ENCODE measurements at places on chromosomes 3 and 15. TPM values are rescaled to one million over a fixed set of nuclear protein-coding genes. Genes with fewer than 3 reads are reported as not detected.

The ECE2 gene
- polyA plus RNA-seq: not detected

The RHO gene
- 0.09 TPM for polyA plus RNA-seq

The TCF12 gene
- polyA plus RNA-seq: 161 TPM

The TMC3 gene
- not detected for polyA plus RNA-seq

The DPPA2 gene
- polyA plus RNA-seq: not detected

The C2CD4A gene
- 0.06 TPM for polyA plus RNA-seq

The KNG1 gene
- 0.53 TPM for polyA plus RNA-seq

The ZBTB47 gene
- polyA plus RNA-seq: 32.1 TPM

The PLSCR5 gene
- polyA plus RNA-seq: not detected

The ZNF860 gene
- not detected for polyA plus RNA-seq

The MESP2 gene
- not detected for polyA plus RNA-seq

The CPN2 gene
- polyA plus RNA-seq: 0.32 TPM

The SLCO2A1 gene
- polyA plus RNA-seq: 1.5 TPM

The MAGI1 gene
- polyA plus RNA-seq: 14.0 TPM

The GPR62 gene
- polyA plus RNA-seq: 0.33 TPM

GRCh38 chr3:40961104-40961857 lies 238.0 kb upstream of the CTNNB1 start:
- DNase-seq: no peak

- no peak for DNase-seq
Measured at GRCh38 chr3:40397129-40397528, 10.1 kb downstream of the ENTPD3 start.

GRCh38 chr15:75785771-75786574 lies 57.3 kb upstream of the UBE2Q2 start:
- peak; percentile 20 for DNase-seq

GRCh38 chr3:157913741-157914150 lies 192.5 kb downstream of the SHOX2 start:
- DNase-seq: no peak

- DNase-seq: no peak
Measured at GRCh38 chr3:42130007-42130328, 38.8 kb downstream of the TRAK1 start.

DNA sequence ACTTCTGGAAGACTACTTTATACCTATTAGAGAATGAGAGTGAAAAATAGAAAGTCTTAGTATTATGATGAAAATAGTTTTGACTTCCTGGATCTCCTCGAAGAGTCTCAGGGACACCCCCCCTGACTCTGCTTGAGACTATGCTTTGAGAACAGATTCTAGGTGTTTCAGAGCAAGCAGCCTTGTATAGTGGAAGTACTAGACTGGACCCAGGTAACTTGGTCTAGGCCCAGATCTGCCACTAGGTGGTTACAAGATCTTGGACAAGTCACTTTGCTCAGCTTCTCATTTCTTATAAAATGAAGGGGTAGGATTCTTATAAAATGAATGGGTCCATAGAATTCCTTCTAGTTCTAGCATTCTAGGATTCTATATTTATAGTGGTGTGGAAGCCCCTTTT lies 9.1 kb downstream of the ABHD5 start:
- no peak for DNase-seq

- DNase-seq: no peak
Measured at GRCh38 chr3:191301782-191302411, 27.3 kb upstream of the CCDC50 start.

DNA sequence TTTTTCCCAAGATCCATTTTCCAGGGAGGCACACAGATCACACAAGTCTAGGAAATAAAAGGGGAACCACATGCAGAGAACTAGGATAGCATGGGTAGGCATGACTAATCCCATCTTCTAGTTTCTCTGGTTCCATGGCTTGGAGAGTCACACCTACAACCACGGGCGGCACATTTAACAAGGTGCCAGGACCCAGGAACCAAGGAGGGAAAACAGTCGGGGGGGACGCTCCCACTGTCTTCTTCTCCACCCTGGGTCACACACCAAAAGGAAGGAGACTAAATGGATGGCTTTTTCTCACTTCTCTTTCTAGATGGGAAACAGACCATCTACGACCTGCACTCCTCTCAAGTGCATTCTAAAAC lies 4.6 kb upstream of the SMCO1 start:
- no peak for DNase-seq

DNA sequence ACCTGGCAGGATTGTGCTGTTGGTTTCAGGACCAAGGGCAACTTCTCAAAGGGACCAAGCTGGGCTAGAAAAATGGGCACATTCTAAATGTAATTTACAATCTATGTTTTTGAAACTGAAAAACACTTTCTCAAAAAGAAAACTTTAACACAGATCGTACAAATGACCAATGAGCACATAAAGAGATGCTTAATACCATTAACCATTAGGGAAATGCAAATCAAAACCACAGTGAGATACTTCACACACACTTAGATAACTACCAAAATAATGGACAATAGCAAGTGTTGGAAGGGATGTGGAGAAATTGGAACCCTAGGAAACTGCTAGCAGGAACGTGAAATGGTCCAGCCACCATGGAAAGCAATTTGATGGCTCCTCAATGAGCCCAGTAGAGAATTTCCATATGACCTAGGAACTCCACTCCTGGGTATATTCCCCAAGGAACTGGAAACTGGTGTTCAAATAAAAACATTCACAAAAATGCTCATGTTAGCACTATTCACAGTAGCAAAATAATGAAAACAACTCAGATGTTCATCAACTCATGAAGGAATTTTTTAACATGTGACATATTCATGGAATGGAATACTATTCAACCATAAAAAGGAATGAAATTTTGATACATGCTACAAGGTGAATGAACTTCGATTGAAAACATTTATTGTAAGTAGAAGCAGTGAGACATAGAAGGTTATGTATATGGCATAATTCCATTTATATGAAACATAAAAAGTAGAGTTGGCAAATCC lies 288.3 kb upstream of the NR2F2 start:
- no peak for DNase-seq

DNA sequence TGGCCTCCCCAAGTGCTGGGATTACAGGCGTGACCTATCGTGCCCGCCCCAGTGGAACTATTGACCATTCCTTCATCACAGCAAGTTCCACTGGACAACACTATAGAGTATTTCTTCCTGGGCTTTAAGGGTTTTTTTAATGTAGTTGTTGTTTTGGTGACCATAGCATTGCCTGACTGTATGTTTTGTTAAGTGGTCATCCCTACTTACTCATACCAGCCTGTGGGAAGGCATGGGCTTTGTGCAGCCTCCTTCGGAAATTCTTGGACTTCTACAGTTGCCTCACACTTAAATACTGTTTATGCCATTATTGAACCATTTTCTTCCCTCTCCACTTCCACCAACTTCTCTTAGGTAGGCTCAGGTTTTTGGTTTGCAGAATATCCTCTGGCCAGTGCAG lies 19.9 kb upstream of the ALPK3 start:
- no peak for DNase-seq

- DNase-seq: no peak
Measured at GRCh38 chr15:63019511-63020109, 22.9 kb upstream of the TPM1 start.

- DNase-seq: no peak
Measured at GRCh38 chr3:54531741-54532140, 396.1 kb downstream of the LRTM1 start.

DNA sequence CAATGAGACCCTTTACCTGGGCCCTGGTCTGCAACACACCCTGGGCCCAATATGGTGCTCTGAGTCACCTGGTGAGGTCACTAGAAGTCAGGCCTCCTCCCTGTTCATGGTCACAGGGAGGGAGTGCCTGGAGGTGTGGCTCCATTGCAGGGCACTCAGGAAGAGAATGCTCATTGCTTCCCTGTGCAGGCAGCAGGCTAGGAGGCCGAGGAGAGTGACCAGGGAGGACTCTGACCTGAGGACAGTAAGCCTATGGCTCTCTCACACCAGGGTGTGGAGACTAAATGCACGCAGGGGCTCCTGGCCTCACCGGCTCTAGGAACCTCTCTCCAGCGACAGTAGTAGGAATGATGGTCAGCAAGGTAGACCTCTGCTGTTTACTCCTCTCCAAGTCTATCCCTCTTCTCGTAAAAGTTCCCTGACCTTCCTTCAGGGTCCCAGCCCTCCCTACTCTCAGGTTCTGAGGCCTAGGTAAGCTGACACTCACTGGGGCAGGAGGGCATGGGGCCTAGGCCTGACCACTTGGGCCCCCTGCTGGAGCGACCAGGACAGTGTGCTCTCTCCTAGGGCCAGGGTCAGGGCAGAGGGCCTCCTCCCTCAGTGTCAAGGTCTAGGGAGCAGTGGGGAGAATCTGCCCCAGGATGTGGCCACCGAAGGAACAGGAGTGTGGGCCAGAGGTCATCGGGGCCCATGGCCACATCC lies 9.6 kb upstream of the SLCO2A1 start:
- no peak for DNase-seq

- DNase-seq: no peak
Measured at GRCh38 chr3:2041931-2042330, 56.7 kb upstream of the CNTN4 start.

DNA sequence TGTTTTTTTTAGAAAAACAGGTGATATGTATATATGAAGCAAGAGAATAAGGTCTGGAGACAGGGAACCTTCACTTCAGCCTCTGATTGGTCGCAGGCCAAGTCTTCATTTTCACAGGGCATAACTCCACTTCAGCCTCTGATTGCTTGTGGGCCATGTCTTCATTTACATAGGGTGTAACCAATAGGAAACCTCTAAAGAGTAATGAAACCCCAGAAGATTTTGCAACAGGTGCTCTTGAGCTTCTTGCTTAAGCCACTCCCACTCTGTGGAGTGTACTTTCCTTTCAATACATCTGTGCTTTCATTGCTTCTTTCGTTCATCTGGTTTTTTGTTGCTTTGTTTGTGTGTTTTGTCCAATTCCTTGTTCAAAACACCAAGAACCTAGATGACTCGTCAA lies 22.6 kb upstream of the SCG3 start:
- no peak for DNase-seq

DNA sequence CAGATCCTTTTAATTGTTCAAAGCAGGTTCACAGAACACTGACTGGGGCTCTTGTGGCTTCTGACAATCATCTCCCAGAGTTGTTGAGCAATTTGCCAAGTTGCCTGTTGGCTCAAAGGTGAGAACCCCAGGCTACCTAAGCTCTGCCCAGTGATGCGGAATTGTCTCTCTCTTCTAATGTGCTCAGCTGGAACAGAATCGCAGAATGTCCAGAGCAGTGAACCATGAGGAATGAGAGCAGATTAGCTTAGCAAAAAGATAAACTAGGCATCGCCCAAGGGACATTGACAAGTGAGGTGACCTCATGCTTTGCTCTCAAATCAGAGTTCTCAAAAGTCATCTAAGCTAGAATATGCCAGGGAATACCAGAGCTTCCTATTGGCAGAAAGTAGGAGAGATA lies 148.1 kb downstream of the WDR76 start:
- DNase-seq: no peak

DNA sequence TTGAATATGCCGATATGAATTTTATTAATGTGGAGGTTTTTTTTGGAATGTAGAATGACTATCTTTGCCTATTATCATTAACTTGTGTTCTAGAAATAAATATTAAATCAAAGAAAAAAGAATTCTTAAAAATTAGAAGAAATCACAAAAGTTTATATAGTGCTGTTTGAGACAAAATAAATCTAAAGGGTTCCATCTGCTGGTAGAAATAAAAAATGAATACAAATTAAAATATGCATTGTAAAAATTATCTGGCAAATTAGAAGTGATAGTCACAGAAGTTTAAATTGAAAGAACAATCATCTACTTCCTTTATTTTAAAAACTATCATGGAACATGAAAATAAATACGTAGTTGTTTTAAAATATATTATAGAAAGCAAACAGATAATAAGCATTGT lies 22.7 kb upstream of the ZBTB20 start:
- DNase-seq: no peak

DNA sequence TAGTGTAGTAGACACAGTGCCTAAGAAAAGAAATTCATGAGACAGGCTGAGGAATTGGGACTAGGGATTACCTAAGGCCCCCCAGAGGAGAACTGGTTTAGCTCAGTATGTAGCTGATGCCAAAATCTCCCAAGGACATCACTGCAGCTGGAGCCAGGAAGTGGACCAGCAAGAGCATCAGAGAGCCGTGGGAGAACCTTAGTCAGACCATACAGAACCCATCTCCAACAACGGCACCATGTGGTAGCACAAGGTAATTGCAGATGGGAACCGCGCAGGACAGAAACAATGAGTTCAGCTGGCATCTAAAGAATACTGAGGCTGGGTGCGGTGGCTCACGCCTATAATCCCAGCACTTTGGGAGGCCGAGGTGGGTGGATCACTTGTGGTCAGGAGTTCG lies 81.7 kb downstream of the WNT5A start:
- no peak for DNase-seq

- DNase-seq: no peak
Measured at GRCh38 chr3:157142315-157142714, 17.6 kb downstream of the CCNL1 start.

- no peak for DNase-seq
Measured at GRCh38 chr3:12966847-12967605, 106.2 kb downstream of the IQSEC1 start.

- no peak for DNase-seq
Measured at GRCh38 chr3:196214783-196215441, 1.4 kb upstream of the SLC51A start.

GRCh38 chr3:160860346-160860745 lies 104.3 kb downstream of the PPM1L start:
- no peak for DNase-seq

DNA sequence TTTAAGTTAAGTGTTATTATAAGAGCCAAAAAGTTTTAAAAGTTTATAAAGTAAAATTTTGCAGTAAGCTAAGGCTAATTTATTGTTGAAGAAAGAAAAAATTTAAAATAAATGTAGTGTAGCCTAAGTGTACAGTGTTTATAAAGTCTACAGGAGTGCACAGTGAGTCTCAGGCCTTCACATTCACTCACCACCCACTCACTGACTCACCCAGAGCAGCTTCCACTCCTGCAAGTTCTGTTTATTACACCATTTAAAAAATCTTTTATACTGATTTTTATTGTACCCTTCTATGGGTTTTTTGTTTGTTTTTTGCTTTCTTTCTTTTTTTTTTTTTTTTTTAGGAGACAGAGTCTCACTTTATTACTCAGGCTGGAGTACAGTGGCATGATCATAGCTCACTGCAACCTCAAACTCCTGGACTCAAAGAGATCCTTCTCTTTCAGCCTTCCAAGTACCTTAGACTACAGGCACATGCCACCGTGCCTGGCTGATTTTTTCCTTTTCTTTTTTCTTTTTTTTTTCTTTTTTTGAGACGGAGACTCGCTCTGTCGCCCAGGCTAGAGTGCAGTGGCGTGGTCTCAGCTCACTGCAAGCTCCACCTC lies 25.9 kb downstream of the CSTA start:
- no peak for DNase-seq

DNA sequence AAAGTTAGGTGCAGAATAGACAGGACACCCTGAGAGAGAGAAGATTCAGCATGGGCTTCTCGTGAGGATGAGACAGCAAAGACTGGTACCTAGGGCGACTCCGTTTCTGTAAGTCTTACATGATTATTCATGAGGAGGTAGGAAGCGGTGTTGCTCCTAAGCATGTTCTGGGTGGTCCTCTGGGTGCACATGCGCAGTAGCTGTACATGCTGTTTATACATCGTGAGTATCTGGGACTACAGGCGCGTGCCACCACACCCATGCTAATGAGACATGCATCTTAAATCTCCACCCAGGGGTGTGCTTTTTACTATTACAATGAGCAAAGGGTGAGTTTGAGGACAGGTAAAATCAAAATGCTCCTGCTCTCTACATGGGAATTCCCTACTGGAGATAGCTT lies 12.3 kb downstream of the ALPK3 start:
- no peak for DNase-seq

Data from muscle of arm (tissue), 14 donors.